NCI-H1417 (cell line): ENCODE measurements at places on chromosomes 12 and 14.

- DNase-seq: peak; percentile 6
These were observed 22.7 kb upstream of the DHRS2 start for GRCh38 chr14:23613242-23614070.

GRCh38 chr14:97620066-97620465 lies 822.9 kb downstream of the VRK1 start:
- DNase-seq: no peak

GRCh38 chr12:114668151-114668885 lies 15.7 kb downstream of the TBX3 start:
- peak; percentile 13 for DNase-seq

DNA sequence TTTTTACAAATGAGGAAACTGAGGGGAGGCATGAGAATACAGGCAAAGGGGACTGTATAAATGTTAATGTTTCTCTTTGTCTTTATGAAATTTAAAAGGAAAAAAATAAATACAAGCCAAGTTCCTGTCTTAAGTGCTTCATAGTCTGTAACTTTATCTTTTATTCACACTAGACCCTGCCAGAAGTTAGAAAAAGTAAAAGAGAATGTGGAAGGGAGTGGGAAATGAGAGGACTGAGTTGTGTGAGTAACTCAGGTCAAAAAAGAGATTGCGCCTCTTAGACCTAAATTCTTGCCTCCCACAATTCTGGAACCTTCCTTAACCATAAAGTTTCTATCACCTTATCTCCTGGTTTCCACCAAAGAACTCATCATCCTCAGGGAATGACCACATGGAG lies 141.1 kb downstream of the KICS2 start:
- DNase-seq: no peak

DNA sequence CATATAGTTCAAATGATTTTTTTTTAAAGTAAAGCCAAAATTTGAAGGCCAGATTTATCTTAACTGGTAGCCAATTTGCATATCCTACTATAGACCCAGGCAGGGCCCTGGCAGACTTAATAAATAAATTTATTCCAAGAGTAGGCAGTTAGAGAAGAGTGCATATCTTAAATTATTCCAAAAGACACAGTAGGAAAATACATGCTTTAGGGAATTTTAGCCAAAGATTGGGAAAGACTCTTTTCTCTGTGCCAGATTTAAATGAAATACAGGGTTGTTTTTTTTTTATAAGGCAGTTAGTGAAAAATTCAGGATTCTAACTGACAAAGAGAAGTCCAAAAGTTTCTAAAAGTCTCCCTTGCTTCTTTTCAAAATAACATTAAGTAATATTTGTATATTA lies 65.5 kb downstream of the ST8SIA1 start:
- DNase-seq: no peak

DNA sequence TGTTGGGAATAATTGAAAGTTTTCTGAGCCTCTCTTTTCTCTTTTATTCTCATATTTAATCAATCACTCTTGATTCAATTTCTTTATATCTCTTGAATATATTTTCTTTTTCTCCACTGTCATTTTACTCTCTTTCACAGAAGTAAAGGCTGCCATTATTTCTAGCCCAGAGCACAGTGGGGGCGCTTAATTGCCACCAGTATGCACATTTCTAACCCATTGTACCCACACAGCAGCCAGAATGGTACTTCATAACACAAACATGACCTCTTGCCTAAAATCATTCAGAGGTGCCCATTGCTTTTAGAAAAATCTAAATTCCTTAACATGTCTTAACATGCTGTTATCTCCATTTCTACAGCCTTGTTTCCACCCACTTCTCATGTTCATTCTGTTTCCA lies 190.2 kb upstream of the LMO3 start:
- no peak for DNase-seq

GRCh38 chr14:86462193-86462753 lies 932.3 kb downstream of the FLRT2 start:
- DNase-seq: no peak
